ENCODE measurements at places on chromosomes 5 and 9.

GRCh38 chr9:134461426-134461982 is 135.2 kb downstream of the RXRA start:
- no peak for DNase-seq

DNA sequence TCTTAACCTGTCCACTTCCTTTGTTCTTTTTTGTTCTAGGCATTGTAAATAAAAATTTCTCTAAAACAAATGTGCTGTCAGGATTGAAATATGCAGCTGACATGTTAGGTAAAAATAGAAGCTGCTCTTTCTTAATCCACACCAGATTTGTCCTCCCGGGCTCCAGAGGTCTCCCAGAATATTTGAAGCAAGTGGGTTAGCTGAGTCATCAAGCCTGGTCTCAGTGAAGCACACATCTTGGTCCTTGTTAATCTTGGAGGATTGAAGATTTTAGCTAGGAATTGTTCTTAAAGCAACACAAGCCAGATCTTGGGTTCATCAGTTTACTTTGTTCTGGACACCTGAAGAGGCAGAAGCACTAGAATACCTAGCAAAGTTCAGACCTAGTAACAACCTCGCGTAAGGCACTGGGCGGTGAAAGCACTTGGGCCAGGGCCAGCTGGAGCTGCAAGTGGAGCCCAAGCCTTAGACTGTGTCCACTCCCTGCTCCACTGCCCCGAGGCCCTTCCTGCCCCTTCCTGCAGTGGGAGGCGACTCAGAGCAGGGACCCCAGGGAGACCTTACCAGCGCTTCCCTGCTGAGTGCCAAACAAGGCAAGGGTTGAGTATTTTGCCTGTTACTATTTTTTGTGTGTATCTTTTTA is 36.5 kb downstream of the HABP4 start:
- DNase-seq, result no peak

GRCh38 chr5:128234928-128235641 is 151.5 kb downstream of the SLC12A2 start:
- DNase-seq, result no peak

- DNase-seq, result no peak
Measured at GRCh38 chr9:128703616-128704355, 1.5 kb downstream of the PKN3 start.

- DNase-seq, result no peak
Measured at GRCh38 chr5:180294913-180295555, 3.2 kb upstream of the MAPK9 start.

GRCh38 chr5:113612060-113612496 is 98.6 kb downstream of the YTHDC2 start:
- DNase-seq, result peak; percentile 39

DNA sequence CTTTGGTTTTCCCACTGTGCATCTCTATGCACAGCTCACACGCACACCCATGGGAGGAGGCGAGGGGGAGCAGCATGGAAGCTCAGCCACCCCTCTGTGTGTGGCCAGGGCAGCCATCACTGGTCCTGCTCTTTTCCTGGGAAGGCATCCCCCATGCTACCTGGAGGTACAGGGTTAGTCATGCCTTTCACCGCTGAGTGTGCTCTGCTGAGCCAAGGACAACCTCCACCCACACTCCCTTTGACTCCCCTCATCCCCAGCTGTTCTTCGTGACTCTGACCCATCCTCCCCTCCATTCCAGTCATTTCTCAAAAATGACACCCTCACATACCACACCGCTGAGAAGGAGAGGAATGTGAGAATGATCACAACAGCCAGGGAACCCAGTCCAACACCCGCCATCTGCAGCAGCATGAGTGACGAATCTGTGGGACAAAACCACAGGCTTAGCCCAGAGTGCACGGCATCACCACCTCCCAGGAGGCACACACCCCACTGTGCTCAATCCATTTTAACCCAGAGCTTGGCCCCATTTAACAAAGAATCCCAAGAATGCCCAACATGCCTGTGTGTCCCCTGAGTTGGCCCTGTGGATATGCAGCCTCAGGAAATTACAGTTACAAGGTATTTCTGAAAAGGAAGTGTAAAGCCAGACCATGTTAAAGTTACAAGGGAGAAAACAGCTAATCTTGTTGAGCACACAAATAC is 133.4 kb downstream of the SUSD1 start:
- DNase-seq, result no peak

- no peak for DNase-seq
Measured at GRCh38 chr5:98163796-98164493, 609.5 kb upstream of the RGMB start.

DNA sequence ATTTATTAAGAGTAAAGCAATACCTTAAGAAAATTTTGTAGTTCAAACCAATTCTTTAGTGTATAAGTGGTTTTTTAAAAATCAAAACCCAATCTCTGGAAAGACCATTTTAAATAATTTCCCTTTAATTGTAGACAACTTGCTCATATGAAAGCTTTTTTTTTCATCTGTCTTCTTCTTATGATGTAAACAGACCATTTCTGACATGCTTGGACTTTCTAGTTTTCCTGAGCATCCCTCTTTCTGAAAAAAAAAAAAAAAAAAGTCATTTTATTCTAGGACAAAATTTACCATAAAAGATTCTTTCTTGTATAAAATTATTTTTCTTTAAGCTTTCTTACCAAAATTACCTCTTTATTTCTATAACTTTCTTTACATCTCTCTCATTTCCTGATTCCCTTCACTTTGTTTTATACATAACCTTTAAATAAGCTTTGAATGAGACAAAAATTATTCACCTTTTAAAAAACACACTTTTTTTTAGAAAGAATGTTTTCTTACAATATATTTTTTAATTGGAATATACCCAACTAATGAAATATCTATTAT is 67.5 kb downstream of the COL15A1 start:
- no peak for DNase-seq

GRCh38 chr9:19074836-19075235 is 25.6 kb downstream of the RRAGA start:
- no peak for DNase-seq

- DNase-seq, result no peak
Measured at GRCh38 chr5:124554746-124555578, 191.5 kb downstream of the ZNF608 start.

DNA sequence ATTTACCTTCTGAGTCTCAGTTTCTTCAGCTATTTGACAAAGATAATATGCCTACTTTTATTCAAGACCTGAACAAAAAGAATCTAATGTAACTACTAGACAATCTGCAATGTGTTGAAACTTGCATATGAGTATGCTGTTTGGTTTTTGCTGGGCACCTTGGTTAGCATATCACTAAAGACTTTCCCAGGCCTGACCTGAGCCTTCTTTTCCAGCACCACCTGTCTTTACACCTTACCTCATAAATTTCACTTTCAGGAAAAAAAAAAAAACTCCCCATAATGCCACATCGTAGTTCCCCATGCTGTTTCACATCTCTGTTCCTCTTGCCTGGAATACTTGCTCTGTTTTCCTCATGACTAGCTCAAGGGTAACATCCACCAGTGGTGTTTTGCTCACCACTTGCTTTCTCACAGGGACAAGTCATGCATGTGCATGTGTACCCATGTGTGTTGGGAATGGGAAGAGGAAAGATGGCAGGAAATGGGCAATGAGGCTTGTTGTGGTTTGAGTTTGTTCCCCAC is 45.6 kb upstream of the TLE4 start:
- no peak for DNase-seq

GRCh38 chr5:518721-519120 is 5.5 kb downstream of the SLC9A3 start:
- DNase-seq, result no peak

DNA sequence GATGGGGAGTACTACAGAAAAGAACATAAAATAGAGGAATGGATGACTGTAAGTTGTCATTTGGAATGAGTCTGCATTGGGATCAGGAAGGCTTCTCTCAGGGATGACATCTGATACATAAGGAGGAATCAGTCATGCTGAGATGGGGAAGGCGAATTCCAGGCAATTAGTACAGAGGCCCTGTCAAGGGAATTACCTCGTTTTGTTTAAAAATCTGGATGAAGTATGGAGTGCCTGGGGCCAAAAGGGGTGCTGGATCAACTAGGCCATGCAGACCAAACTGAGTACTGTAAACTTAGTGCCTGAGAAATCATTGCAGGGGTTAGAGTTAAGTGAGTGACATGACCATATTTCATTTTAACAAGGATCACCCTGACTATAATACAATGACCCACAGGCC is 30.5 kb downstream of the JAKMIP2 start:
- no peak for DNase-seq

- peak; percentile 42 for DNase-seq
Measured at GRCh38 chr9:130549093-130549735, 30.2 kb upstream of the FUBP3 start.

GRCh38 chr9:82491604-82492003 is 503.0 kb downstream of the SPATA31D1 start:
- DNase-seq, result no peak

GRCh38 chr5:37696190-37697021 is 143.4 kb downstream of the GDNF start:
- no peak for DNase-seq

DNA sequence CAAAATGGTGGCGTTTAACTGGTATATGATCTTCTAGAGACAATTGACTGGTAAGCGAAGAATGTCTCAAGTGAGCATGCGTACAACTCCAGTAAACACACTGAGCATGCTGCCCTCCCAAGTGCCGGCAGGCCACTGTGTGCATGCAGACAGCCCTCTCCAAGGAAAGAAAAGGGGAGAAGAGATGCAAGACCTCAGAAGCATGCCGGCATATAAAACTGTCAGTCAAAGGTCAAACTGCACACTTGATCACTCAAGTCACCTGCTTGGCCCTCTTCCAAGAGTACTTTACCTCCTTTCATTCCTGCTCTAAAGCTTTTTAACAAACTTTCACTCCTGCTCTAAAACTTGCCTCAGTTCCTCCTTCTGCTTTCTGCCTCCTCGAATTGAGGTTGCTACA is 910.2 kb downstream of the TAF11L14 start:
- DNase-seq, result no peak

GRCh38 chr5:118832974-118833373 is 155.4 kb downstream of the DTWD2 start:
- DNase-seq, result no peak

DNA sequence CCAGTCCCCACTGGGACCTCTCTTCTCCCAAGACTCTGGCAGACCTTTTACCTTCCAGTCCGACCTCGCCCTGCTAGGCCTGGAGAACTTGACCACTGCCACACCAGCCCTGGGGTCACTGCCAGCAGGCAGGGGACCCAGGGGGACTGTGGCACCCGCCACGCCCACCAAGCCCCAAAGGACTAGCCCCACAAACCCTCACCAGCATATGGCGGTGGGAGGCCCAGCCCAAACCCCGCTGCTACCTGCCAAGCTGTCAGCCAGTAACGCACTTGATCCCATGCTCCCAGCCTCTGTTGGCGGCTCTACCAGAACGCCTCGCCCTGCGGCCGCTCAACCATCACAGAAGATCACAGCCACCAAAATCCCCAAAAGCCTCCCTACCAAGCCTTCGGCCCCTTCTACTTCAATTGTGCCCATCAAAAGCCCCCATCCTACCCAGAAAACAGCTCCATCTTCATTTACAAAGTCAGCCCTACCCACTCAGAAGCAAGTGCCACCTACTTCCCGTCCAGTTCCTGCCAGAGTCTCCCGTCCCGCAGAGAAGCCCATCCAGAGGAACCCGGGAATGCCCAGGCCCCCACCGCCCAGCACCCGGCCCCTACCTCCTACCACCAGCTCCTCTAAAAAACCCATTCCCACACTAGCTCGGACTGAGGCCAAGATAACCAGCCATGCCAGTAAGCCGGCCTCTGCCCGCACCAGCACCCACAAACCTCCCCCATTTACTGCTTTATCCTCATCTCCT is 13.1 kb downstream of the COL27A1 start:
- DNase-seq, result no peak

GRCh38 chr9:36897478-36897877 is 136.6 kb downstream of the PAX5 start:
- no peak for DNase-seq

- DNase-seq, result peak; percentile 68
Measured at GRCh38 chr5:103139264-103139865, 19.3 kb downstream of the PPIP5K2 start.

DNA sequence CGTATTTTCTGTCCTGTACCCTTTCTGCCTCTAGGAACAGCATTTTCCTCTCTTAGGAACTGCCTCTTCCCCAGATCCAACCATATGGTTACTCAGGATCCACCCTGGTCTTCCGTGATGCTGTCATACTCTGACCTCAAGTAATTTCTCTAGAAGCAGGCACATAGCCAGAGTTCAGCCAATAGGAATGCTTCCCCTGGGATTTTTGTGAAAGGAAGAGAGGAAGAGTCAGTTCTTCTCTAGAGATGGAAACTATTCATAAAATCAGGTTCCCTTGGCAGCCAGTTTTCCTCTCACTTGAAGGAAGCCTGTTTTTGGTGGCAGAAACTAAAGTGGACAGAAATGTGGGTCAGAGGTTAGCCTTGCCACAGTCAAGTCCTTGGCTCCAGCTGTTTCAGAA is 400.1 kb upstream of the PCSK5 start:
- DNase-seq, result no peak

DNA sequence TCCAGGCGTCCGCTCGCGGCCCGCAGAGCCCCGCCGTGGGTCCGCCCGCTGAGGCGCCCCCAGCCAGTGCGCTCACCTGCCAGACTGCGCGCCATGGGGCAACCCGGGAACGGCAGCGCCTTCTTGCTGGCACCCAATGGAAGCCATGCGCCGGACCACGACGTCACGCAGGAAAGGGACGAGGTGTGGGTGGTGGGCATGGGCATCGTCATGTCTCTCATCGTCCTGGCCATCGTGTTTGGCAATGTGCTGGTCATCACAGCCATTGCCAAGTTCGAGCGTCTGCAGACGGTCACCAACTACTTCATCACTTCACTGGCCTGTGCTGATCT is 294 bp downstream of the ADRB2 start:
- DNase-seq, result no peak

DNA sequence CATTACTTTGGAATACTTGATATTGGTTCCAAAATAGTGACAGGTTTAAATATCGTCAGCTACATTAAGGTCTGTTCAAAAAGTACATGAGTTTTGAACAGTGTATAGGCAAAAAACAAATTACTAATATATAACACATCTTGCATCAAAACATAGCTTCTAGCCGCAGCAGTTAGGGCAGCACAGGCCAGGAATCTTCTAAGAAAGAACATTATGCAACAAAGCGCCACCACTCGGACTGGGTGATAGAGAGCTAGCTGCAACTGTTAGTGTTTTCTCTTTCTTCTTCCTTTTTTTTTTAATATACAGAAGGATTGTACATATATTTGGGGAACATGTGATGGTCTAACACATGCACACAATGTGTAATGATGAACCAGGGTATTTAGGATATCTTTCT is 504.5 kb downstream of the NR2F1-AS1 start:
- no peak for DNase-seq

- no peak for DNase-seq
Measured at GRCh38 chr5:134500699-134501430, 24.6 kb upstream of the JADE2 start.

DNA sequence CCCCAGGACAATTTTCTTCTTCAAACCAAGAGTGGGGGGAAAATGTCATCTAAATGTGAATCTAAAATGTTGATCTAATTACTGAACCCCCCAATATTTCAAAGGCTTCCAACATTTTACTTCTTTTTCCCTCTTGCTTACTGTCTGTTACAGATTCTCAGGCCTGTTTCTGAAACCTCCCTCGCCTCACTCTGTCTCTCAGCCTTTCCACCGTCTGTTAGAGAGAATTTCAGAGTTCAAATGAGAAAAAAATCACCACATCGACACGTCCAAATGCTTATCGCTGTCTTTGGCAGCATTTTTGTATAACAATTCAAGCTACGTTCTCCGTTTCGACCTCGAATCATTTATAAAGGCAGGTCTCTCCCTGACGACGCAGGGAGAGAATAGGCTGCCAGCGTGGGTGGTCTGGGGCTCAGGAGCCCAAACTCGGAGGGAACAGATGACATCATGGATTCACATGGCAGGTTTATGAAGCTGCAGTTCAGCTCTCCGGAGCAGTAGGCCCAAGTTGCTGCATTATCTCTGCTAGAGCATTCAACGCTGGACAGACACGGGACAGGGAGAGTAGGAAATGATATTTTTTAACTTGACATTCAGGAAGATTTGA is 139.8 kb downstream of the GAS1 start:
- DNase-seq, result no peak

Measured in HEK293T (cell line).